ENCODE measurements at places on chromosomes 5 and 9.

GRCh38 chr5:130025511-130025910 is 121.2 kb downstream of the CHSY3 start:
- DNase-seq, result no peak

- no peak for DNase-seq
Observed at GRCh38 chr5:126410623-126411022, 12.6 kb upstream of the GRAMD2B start.

GRCh38 chr5:151447174-151448037 is at the start of gene SLC36A1:
TSS of gene SLC36A1 (plus strand) at chr5:151447603. CDS start at chr5:151458793, 11,190 bp downstream.
- DNase-seq, result peak; percentile 98

DNA sequence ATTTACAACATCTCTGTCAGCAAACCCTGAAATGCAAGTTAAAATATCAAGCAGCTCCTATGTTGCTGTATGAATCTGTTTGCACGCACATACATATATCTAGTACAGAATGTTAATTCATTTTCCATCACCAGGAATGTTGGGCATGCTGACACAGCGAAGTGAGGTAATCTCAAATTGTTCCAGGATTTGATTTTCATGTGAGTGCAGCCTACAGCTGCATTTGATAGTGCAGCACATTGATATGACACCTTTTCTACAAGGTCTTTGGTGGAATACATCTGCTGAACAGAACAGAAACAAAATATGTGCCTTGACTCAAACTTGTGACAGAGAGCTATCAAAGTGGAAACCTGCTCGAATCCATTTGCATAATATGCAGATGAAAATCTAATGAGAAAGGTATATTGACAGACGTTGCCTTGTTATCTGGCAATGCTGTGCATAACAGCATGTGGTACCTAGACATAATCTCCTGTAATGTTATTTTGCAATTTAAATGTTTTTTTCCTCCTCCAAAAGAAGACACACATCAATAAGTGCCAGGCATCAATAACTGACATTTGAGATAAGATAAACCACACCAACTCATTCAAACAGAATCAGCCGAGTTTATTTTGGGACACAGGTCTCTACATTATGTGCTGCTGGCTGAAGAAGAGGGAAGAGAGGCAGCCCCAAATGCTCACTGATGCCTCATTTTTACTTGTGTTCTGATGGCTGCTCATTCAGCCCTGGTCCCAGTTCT is 512.2 kb downstream of the ZNF608 start:
- DNase-seq, result no peak

GRCh38 chr5:147113967-147114366 is 120.9 kb upstream of the STK32A start:
- no peak for DNase-seq

GRCh38 chr5:58148254-58148775 is 311.6 kb downstream of the PLK2 start:
- DNase-seq, result no peak

- DNase-seq, result no peak
Observed at GRCh38 chr5:5487585-5488360, 65.3 kb downstream of the ICE1 start.

- no peak for DNase-seq
Observed at GRCh38 chr5:36066540-36067210, at the start of gene UGT3A2. TSS of gene UGT3A2 (minus strand) at chr5:36066882. CDS start at chr5:36066789, 93 bp downstream.

DNA sequence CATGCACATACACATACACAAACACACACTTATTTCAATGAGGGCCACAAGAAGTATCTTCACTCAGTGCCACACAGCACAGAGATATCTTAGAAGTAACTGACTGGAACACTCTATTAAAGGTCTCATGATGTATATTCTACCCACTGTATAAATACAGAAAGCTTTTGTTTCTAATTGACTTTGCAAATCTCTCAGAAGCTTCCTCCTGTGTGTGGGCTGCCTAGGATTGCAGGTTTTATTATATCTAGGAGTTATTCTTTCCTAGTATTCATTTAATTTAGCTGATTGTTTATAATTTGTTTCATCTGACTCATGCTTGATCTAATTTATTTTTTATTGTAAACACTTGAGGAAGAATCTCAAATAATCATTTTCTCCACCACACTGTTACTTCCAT is 262.4 kb upstream of the ACTBL2 start:
- DNase-seq, result no peak

DNA sequence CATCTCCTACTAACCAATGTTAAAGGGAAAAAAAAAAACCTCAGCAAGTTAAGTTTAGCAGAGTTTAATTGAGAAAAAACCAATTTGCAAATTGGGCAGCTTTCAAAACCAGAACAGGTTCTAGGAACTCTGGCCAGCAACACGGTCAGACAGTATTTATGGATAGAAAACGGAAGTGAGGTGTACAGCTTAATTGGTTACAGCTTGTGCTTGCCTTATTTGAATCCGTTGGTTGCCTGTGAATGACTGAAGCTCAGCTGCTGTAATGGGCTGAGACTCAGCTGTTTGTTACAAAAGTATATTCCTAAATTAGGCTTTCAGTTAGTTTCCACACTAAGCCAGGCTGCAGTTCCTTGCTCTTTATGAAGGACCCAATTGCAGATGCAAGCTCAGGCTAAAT is 217.0 kb downstream of the SREK1 start:
- DNase-seq, result no peak

DNA sequence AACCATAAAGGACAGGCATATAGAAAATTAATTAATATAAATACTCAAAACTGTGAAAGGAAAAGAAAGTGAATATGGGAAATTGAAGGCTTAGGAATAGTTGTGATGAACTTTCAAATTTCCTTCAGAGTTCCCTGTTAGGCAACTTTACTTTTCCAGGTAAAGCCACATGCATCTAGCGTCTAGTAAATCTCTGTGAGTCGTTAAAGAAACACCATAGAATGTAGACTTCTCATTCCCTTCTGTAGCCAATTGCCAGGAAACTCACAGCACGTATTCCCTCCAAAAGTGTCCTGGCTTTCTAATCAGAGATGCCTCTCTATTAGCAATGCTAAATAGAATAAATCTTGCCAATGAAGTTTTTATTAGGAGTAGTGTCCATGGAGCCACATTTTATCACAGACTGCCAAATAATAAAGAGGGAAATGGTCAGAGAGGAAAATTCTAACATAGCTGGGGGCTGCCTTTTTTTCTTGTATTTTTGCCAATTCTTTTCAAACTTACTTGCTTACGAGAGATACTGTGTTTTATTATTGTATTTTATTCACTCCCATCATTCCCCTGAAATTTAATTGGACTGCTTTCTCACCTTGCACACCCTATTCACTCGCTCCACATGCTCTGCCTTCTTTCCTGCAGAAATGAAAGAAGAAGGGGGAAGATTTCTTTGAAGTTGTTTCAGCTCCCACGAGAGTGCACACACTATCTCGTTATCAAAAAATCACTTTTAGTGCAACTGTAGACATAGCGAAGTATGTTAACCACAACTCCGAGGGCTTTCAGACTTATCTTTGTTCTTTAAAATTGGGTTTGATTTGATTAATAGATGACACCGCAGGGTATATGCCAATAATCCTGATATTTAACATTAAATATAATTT is 439.0 kb downstream of the CSNK1G3 start:
- no peak for DNase-seq

GRCh38 chr5:154794525-154795234 is 39.5 kb downstream of the LARP1 start:
- no peak for DNase-seq

GRCh38 chr5:156331181-156331580 is 4.2 kb downstream of the SGCD start:
- no peak for DNase-seq

- peak; percentile 61 for DNase-seq
Observed at GRCh38 chr9:126398403-126399058, 71.9 kb downstream of the MVB12B start.

Measured in stimulated activated CD8-positive, alpha-beta memory T cell treated with anti-CD3 and anti-CD28 coated beads, Interleukin-7, amount 100 ng/mL, for 24 hours (primary cell).